ENCODE measurements at places on chromosomes 3 and 15. TPM values are rescaled to one million over a fixed set of nuclear protein-coding genes. Genes with fewer than 3 reads are reported as not detected.

DNA sequence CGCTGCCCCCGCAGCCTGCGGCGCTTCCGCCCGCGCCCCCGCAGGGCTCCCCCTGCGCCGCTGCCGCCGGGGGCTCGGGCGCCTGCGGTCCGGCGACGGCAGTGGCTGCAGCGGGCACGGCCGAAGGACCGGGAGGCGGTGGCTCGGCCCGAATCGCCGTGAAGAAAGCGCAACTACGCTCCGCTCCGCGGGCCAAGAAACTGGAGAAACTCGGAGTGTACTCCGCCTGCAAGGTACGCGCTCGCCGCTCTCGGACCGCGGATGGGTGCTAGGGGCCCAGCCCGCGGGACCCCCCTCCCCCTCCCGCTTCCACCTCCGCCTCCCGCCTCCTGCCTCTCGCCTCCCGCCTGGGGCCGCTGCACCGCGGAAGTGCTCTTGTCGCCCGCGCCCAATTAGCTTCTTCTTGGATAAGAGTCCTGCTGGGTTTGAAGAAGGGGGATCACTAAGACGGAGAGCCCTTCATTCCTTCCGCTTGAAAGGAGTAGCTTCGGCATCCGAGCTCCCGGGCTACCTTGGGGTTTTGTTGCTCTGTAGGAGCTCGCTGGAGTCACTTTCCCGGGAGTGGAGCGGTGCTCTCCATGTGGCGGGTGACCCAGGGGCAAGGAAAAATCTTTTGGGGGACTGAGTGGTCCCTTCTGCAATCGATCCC, 426 bp downstream of the KAT2B start:
- peak; percentile 85 for DNase-seq

- DNase-seq = no peak
Observed at GRCh38 chr15:100642213-100642949, 40.0 kb downstream of the ASB7 start.

Gene TMEM39A
- 55.7 TPM for total RNA-seq

Gene BCHE
- 44.0 TPM for total RNA-seq

Gene CHCHD6
- 4.8 TPM for total RNA-seq

Gene SPSB4
- 18.7 TPM for total RNA-seq
